ENCODE measurements at places on chromosomes 4 and X.

- no peak for DNase-seq
Measured at GRCh38 chr4:26020881-26021280, 106.9 kb downstream of the SMIM20 start.

DNA sequence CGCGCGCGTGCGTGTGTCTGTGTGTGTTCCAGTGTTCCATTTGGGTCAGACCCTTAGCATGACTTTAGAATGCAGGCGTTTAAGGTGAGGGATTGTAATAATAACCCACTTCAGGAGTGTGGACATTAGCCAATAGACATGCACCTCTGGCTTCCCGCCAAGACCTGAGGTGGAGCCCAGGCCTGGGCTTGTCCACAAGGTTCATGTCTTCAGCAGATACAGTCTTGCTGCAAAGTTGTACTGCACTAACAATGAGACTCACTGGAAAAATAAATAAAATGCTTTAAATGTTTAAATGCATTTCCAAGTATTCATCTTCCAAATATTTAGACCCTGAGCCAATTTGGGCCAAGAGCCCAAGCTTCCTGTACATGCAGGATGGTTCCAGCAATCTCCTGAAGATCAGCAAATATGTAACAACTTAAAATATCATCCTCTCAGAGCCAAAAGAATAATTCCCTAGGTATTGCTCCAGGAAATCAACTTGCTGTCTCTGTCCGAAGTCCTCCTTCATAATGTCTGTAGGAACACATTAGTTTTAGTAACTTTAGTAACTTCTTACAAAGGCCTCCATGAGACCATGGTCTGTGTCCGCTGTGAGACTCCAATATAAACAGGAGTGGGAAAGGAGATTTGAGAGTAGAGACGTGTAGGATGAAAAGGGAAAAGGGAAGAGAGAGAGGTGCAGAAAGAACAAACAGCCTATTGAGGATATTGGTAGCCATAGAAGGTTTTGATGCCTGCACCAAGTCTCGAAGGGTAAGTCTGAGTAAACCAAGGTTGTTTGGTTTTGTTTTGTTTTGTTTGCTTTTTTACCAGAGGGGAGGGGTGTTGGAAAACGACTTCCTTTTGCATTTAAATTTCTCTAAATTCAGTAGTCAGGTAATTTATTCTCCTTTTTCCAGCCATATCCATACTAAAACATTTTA, 98.5 kb upstream of the KLF3 start:
- no peak for DNase-seq

GRCh38 chr4:113732-114131, 10.6 kb upstream of the ZNF718 start:
- no peak for DNase-seq

- no peak for DNase-seq
Measured at GRCh38 chrX:40434443-40434842, 146.3 kb upstream of the ATP6AP2 start.

DNA sequence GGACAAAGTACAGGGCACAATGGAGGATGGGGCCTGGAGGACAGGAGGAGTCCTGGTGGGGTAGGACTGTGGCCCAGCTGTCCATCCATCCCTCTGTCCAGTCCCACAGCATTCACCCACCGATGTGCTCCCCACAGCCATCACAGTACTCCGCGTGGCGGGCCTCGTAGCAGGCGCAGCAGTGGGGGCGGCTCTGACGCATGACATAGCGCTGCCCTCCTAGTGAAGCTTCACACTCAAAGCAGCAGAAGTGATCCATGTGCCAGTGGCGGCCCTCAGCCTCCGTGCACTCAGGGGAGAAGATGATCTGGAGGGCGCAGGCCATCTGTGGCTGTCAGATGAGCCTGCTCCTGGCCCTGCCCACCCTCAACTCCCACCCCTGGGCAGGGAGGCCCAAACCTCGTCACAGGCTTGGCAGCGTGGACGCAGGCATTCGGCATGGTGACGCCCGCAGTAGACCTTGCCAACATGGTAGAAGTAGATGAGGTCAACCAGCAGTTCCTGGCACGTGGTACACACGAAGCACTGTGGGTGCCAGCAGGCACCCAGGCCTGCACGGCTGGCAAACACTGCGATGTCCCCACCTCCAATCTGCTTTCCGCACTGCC, 6.3 kb downstream of the PLP2 start:
- DNase-seq, result no peak

GRCh38 chrX:2710041-2710840, 19.1 kb downstream of the CD99 start:
- no peak for DNase-seq

DNA sequence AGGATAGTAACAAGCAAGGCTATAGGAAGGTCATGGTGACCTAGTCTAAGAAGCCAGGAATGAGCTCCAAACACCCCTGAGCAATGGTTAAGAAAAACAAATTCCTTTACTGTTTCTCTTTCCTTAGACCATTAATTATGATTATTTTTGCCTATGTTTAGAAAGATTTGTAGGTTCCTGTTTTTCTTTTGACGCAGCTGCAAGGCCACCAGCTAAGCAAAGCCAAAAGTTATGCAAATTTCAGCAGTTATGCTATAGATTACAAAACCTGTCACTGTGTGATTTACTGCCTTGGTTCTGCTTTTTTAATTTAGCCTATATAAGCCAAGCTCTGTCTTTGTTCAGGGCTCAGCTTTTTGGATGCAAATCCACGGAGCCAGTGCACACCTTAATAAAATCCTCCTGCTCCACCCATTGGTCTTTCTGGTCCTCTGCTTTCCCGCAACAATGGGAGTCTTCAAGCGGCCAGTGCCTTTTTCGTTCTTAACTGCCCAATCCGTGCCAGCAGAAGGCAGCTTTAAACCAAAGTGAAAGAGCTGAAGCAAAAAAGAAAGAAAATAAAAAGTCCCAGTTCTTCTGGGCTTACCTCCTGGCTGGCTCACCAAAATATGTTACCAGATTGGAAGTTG, 1.4 kb upstream of the CEP135 start:
- no peak for DNase-seq

DNA sequence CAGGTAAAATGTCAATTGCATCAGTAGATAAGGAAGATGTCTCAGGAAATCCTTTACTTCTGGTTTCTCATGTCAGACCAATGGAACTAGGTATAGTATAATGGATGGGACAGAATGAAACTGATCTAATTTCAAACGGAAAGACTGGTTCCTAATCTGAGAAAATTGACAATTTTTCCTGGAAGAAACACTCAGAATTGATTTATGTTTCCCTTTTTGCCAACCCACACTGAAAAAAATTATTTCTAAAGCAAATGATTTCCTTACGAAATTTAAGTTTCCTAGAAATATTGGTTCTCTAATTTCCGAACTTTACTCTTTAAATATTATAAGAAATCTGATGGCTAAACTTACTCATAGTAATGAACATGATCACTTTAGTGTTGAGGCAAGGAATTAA, 19.1 kb downstream of the PPAT start:
- DNase-seq, result no peak

DNA sequence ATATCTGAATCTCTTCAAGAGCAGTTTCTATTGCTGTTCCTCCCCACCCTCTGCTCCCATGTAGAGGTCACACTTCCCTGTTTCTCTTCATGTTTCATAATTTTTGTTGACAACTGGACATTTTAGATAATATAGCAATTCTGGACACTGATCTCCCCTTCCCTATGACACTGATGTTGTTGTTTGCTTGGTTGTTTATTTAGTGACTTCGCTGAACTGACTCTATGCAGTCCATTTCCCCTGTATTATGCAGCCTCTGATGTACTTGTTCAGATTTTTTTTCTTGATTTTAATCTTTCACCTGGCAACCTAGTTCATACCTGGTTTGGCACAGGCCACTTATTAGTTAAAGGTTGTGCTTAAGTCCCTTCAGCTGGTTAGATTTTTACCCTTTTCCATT, 29.2 kb downstream of the CLDN2 start:
- no peak for DNase-seq

DNA sequence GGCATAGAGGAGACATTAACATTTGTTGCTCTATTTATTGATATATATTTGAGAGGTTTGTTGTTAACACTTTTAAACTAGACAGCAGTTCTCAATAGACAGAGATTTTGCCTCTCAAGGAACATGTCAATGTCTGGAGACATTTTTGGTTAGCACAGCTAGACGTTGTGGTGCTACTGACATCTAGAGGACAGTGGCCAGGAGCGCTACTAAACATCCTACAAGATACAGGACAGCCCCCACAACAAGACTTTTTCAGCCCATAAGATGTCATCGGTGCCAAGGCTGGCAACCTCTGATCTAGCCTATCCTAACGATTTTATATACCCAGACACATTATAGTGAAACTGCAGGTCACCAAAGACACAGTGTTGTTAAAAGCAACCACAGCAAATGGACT, 18.4 kb upstream of the CTSO start:
- DNase-seq, result no peak

DNA sequence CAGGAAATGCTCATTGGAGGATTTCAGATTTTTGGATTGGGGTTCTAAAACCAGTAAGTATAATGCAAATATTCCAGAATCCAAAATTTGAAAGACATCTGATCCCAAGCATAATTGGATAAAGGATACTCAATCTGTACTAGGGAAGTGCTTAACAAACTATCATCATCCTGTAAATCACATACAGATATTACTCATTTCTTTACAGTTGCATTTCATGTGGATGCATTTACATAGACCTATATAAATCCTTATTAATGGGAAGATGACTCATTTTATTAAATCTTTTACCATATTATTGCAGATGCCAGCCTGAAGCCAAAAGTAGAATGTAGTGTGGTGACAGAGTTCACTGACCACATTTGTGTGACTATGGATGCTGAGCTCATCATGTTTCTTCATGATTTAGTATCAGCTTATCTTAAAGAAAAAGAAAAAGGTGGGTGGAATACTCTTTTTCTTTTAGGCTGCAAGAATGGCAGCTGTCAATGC, 22.4 kb upstream of the ADAD1 start:
- no peak for DNase-seq

GRCh38 chr4:168919706-168920324, 90.2 kb downstream of the CBR4 start:
- DNase-seq, result no peak

- no peak for DNase-seq
Measured at GRCh38 chrX:17580539-17581152, 156.6 kb upstream of the SCML1 start.

DNA sequence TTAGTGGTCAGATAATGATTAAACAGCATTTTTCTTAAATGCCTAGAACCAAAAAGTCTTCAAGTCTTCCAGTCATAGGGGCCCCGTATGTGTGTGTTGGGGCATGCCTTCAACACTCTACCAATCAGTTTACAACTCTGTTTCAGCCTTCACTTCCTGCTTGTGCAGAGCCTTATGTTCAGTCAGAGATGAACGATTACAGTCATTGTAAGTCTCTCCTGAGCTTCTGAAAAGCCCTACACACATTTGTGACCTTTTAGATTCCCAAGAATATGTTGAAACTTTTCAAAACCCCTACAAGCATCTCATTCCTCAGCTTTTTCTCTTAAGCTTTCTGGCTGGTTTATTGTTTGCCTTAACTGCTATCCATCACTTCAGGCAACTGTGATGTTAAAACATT, 591.2 kb downstream of the ZNF674 start:
- no peak for DNase-seq

DNA sequence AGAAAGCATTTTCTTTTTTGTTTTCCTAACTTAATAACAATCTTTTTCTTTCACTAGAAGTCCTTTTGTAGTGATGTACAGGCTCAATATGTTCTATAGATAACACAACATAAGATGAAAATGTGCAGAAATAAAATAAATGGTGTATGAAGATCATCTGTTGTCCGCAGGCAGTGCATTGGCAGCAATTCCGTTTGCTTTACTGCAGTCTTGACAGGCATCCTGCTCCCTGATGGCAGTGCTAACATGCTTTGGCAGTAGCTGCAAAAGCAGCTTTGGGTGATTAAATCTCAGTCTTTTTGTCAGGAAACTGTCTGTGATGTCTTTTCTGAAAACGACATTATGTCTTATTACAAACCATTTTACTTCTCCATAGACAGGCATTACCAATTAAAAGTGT, 131.4 kb downstream of the TRAM1L1 start:
- no peak for DNase-seq

DNA sequence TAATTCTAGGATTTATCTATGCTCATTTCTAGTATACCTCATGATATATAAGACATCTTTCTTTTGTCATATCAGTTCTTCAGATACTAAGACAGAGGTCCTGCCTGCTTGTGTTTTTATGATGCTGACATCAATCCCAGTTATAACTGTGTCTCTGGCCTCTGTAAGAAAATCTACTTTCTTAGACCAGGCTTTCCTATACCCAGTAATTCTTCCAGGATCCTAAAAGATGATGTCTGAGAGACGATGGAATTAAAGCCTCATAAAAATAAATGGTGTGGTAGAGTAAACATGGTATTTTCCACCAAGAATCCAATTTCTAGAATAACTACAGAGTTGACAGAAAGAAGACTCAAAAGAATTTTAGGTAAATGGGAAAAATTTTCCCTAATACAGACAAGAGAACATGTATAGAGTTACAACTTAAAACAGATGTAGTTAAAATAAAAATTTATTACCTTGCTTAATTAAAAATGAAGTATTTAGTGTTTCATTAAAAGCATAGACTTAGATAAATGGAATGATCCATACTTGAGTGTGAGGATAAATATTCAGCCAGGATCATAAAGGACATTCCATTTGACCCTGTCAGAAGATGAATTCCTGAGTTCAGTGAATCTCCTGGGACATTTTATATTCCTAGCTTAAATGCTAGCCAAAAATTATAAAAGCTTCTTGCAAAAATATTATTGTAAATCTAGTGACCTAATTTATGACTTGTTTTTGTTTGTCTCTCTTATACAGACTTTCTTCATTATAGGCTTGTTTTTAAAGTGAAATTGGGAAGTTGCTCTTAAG, 137.4 kb downstream of the PDLIM5 start:
- no peak for DNase-seq

- DNase-seq, result no peak
Measured at GRCh38 chr4:171441300-171441941, 371.8 kb upstream of the GALNTL6 start.

GRCh38 chrX:154795016-154795415, 10.3 kb downstream of the MPP1 start:
- no peak for DNase-seq

- DNase-seq, result no peak
Measured at GRCh38 chrX:134773041-134773440, 114.8 kb upstream of the PLAC1 start.

- no peak for DNase-seq
Measured at GRCh38 chr4:8165374-8165896, 6.8 kb upstream of the ABLIM2 start.

- no peak for DNase-seq
Measured at GRCh38 chr4:169593050-169593560, 19.3 kb downstream of the NEK1 start.

GRCh38 chr4:109359040-109359646, 56.7 kb upstream of the COL25A1 start:
- DNase-seq, result no peak

DNA sequence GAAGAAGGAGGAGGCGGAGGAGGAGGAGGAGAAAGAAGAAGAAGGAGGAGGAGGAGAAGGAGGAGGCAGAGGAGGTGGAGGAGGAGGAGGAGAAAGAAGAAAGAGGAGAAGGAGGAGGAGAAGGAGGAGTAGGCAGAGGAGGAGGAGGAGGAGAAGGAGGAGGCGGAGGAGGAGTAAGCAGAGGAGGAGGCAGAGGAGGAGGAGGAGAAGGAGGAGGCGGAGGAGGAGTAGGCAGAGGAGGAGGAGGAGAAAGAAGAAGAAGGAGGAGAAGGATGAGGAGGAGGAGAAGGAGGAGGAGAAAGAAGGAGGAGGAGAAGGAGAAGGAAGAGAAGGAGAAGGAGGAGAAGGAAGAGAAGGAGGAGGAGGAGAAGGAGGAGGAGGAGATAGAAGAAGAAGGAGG, 19.9 kb downstream of the MRFAP1 start:
- no peak for DNase-seq

- no peak for DNase-seq
Measured at GRCh38 chr4:147794314-147794680, 62.4 kb downstream of the ARHGAP10 start.

Data from activated naive CD4-positive, alpha-beta T cell treated with anti-CD3 and anti-CD28 coated beads, Interleukin-2, amount 50 U/mL, for 72 hours (primary cell).